ENCODE measurements at places on chromosomes 1 and 21.

GRCh38 chr1:171811672-171812071 is 29.6 kb upstream of the DNM3 start:
- DNase-seq: no peak

DNA sequence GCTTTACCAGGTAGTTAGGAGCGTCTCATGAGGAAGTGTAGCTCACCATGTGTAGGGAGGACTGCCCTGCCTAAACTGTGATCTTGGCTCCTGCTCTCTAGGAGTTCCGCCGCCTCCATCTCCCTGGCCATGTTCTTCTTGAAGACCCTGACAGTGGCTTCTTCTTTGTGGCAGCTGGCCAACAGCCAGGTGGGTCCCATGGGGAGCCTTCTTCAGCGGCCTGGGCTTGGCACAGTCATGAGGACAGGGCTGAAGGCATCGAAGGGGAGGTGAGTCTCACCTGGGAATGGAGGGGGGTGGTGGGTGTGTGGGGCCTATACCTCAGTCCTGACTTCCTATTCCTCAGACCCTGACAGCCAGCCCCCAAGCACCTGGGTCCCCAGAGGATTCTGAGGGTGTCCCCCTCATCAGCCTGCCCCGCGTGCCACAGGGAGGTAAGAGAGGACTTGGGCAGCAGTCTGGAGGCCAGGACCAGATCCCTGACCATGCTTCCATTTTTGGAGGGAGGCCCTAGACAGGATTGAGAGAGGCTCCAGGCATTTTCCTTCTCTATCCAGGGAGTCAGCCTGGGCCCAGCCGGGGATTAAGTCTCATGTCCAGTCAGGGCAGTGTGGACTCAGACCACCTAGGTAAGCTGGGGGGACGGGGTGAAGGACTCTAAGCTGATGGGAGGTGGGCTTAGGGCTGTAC is 21.4 kb downstream of the HYI start:
- DNase-seq: no peak

DNA sequence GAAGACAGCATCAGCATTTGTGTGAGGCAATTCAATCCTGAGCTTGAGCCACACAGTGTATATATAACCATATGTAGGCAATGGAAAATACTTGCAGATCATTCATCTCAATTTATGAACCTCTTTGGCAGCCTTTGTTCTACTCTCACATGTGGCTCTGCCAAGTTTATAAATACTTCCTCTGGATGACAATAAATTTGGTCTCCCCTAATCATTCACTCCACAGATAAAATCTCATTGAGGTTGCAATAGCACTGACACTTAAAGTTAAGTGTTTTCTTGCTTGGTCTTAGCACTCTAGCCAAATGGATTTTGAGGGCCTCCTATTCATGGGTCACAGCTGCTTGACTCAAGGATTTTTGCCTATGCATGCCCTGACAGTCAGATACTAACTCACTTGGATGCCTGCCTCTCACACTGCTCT is 136.6 kb upstream of the VANGL1 start:
- no peak for DNase-seq

- DNase-seq: no peak
Observed at GRCh38 chr1:181014477-181015250, 8.0 kb downstream of the STX6 start.

GRCh38 chr1:10734375-10734774 is 62.1 kb downstream of the CASZ1 start:
- no peak for DNase-seq

- DNase-seq: peak; percentile 99
Observed at GRCh38 chr21:37072274-37072987, 440 bp downstream of the PIGP start.

DNA sequence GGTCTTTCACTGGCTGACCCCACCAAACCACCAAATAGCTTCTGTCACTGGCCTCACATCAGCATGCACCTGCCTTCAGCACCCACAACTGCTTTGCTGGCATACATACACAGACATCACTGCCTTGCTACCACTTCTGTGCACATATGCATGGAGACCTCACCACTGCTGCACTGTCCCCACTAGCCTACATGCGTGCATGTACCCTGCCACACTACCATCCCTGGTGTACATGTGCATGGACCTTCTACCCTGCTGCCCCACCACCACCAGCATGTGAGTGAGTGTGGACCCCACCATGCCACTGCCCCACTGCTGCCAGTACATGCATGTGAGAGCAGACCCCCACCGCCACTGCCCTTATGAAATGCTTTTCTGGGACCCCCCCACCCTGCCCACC is 6.1 kb downstream of the CD1C start:
- no peak for DNase-seq

Measured in hypothalamus (tissue), 51 donors.